ENCODE measurements at places on chromosomes 12 and 14.

DNA sequence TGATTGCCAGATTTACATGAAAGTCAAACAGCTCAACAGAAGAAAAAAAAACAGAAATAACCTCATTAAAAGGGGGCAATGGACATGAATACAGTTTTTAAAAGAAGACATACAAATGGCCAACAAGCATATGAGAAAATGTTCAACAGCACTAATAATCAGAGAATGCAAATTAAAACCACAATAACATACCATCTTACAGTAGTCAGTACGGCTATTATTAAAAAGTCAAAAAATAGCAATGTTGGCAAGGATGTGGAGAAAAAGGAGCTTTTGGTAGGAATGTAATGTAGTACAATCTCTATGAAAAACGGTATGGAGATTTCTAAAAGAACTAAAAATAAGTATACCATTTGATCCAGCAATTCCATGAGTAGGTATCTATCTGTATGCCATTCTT lies 272.1 kb downstream of the CEP128 start:
- DNase-seq, result no peak

DNA sequence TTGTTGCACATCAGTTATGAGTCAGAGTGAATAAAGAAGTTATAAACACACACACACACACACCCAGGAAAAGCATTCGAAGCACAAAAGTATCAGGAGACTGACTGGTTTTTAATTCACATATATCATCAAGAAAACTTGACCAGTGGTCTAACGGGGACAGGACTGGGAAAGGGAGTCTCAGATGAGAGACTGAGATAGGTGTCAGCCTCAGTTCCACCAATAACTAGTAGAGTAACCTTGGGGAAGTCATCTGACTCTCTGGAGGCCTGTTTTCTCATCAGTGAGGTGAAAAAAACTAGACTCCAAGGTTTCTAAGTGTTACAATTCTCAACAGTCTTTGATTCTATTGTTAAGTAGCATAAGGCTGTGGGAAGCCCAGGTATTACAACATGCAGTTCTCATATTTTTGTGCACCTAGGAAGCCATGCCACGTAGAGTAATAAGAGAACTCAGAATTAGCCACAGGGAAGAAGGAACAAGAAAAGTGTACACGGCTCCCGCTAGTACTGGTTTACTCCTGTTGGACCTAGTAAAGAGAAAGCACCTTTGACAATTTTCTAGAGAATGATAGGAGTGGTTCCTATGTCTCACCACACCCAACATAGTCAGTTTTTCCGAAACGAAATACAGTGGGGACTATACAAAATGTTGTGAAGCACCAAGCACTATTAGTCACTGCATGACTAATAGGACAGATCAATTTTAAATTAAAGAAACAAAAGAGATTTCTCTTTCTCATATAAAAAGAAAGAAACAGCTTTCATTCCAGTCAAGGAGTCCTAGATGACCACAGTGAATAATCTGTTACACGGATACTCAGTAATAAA lies 5.0 kb downstream of the PPTC7 start:
- DNase-seq, result no peak

DNA sequence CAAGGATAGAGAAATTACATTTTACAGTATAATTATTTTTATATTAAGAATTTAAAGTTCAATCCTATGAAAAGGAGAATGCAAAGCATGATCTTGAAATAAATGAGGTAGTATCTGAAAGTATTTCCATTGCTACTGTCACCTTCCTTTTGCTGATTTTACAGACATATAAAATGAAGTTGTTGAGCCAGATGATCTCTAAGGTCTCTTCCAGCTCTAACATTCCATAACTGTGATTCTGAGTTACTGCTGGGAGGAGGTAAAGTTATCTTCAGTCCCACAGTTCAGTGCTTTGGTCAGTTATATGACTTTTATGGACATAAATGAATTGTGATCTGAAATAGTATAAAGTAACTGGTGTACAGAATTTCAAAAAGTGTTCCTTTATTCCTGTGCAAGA lies 52.8 kb downstream of the SLC38A6 start:
- no peak for DNase-seq

DNA sequence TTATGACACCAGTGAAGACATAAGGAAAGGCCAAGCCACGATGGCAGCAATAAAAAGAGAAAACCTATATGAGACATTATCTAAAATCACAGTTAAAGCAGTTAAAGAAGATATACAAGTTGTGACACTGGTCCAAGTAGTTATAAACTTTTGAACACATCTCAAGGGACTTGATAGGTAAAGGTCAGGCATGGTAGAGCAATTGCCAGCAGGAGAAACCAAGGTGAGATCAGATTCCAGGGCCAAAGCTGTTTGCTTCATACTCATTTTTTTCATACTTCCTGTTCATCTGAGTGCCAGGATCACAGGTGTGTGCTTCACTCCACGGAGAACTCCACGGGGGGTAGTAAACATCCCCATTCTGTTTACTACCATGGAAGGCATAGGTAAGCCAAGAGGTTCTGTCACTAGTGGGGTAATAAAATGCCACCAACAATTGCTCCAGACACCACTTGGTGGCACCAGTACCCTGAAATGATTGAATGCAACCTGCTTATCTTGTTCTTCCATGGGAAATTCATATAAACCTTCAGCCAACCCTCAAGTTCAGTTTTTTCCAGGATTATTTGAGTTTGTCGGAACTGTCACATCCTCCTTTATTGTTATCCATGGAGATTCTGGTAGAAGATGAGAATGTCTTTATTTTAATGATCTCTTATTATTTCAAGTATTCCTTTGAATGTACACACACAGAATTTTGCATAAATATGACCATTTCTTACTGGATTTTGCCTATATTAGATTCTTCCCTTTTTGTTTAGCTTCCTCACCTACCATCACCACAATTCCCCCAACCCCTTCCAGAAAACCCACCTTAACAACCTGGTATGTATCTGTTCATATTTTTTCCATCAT lies 59.2 kb upstream of the TSPAN8 start:
- peak; percentile 22 for DNase-seq

DNA sequence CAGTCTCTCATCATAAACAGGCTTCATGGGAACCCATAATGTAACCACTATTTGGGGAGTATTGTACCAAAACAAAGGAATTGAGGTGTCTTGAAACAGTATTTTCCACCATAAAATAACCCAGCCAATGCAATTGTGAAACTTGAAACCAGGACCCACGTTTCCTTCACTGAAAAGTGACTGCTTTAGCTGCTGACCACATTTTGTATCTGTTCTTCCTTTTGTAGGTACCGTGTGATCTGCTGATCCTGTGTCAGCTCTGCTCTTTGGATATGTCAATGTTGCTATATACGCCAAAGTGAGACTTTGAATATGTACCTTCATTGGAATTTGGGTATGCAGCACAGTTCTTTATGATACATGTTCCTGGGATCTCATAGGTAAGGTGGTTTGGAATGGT lies 95.1 kb upstream of the CNTN1 start:
- DNase-seq, result no peak

DNA sequence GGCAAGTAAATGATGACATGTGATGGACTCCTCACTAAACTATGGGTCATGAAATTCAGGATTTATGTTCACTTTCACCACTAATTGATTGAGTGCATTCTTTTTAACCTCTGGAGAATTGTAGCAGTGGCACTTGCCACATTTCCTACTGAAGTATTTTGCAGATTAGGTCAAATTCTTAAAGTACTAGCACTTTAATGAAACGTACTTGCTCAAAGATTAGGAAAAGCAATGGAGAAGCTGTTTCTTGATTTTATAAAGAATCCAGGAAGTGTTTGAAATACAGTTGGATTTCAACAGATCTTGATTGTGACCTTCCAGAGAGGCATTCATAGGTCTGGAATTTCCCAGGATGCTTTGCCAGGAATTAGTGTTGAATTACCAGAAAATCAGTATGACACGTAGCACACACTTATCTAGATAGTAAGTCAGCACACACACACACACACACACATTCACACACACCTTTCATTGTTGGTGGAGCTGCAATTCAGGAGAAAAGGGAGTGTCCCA lies 162.6 kb downstream of the MYRFL start:
- DNase-seq, result peak; percentile 59

GRCh38 chr12:4280351-4281163 lies 7.0 kb downstream of the CCND2 start:
- DNase-seq, result peak; percentile 73

GRCh38 chr12:5803532-5803931 lies 141.5 kb downstream of the ANO2 start:
- no peak for DNase-seq

- DNase-seq, result no peak
These were observed 136.4 kb downstream of the PHLDA1 start for GRCh38 chr12:75894965-75895754.

DNA sequence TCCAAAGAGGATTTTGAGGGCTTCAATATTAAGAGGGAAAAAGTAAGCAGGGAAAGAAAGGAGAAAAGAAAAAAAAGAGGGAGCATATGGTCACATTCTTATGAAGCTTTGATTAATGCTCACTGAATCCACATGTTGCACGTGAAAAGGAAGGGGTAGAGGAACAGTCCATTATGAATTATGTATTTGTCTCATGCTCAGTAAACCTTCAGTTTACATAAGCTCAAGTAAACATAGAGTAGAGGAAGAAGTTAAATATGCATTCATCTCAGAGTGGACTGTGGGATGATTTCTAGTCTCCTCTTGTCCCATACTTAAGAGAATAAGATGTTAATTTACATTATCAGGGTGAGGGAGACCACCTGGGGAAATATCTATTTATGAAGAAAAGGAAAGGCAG lies 334.5 kb downstream of the IPO8 start:
- DNase-seq, result no peak

- DNase-seq, result no peak
These were observed 119.1 kb downstream of the ITPR2 start for GRCh38 chr12:26713885-26714383.

GRCh38 chr12:52918351-52918750 lies 13.5 kb upstream of the KRT8 start:
- DNase-seq, result no peak

GRCh38 chr12:88509851-88510250 lies 70.4 kb downstream of the KITLG start:
- DNase-seq, result no peak

GRCh38 chr14:30874999-30875787 lies 834 bp downstream of the COCH start:
- DNase-seq, result peak; percentile 14

DNA sequence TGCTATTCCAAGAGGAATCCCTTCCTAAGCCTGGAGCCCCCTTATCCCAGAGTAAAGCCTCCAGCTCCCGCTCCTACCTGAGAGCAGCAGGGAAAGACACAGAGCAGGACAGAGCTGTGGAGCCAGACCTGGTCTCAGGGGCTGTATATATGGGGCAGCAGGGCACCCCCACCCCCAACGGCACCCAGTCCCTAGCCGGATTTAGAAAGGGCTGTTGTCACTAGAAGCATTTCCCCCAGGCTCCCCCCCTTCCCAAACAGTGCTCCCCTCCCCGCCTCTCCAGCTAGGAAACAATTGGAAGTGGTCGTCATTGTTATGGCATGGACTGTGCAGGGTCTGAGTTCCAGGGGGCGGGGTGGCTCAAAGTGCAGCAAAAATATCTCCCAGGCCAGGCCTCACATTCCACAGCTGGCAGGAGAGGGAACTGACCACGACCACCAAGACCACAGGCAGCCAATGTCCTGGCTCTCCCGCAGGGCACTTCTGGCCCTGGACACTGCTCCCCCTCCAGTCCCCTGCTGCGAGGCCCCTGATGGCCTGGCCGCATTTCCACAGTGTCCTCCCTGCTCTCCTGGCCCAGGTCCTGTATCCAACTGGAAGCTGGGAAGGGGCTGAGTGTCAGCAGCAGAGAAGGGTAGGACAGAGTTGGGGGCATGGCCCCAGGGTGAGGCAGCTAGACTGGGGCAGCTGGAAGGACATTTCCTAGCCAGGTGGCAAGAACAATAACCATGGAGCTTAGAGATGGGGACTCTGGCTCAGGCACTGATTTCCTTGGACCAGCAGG lies at the start of gene MYH7:
Gene MYH7 (minus strand): TSS at position 118 of the 784 bp plus-strand sequence. CDS start 1,928 bp downstream, outside the sequence.
- peak; percentile 6 for DNase-seq

DNA sequence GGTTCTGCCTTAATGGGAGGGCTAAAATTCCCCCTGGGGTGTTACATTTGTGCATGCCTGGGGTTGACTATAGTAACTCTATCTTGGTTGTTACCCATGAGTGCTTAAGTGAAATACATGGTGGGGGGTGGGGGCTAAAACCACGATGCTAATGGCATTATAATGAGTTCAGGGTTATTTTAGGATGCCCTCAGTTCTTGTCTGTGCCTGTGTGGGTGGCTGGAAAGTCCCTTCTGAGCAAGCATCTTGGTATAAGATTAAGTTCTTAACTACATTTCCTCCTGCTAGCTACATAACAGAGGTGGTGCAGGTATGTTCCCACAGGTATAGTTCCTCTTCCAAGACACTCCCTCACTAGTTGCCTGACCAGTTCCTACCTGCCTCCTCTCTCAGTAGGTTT lies 822.3 kb downstream of the LRFN5 start:
- no peak for DNase-seq

- no peak for DNase-seq
These were observed 96.5 kb downstream of the DUSP16 start for GRCh38 chr12:12466157-12466556.

- no peak for DNase-seq
These were observed 441.0 kb downstream of the FUT8 start for GRCh38 chr14:65853407-65853955.

DNA sequence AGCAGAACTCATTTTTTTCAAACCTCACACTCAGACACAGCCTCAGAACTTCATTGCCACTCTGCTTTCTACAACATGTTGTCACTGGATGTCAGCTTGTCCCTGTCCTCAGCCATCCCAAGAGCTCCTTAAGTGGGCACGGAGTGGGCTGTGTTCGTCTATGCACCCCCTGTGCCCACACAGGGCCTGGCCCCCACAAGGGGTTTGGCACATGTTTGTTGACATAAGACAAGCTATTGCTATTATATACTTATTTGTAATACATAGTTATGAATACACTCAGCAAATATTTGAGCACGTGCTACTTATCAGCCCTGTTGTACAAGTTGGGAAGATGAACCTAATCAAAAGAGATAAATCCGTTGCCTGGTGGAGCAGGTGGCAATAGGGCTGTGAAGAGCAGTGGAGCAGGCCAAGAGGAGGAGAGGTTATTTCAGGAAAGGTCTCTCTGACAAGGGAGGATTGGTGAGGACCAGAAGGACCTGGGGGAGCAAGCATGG lies 4.3 kb upstream of the BDKRB1 start:
- no peak for DNase-seq

GRCh38 chr12:44972746-44973421 lies 78.0 kb downstream of the DBX2 start:
- no peak for DNase-seq

DNA sequence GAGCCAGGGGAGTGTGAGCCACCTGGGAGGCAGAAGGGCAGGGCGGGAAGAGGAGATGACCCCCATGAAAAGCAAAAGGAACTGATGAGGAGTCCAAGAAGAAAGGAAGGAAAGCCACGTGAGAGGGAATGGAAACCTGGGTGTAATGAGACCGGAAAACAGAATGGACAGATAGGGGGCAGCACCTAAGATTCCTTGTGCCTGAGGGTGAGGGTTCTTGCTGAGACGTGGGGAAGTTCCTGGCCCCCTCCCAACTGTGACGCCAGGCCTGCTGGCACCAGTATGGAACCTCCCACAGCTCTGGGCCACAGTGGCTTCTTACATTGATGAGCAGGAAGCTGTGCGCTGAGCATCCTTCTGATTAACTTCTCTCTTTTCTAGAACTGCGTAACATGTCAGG lies 30.8 kb downstream of the TTC7B start:
- peak; percentile 58 for DNase-seq

- no peak for DNase-seq
These were observed 2.1 kb upstream of the KRT72 start for GRCh38 chr12:52603314-52603713.

GRCh38 chr12:67202011-67202677 lies 67.0 kb upstream of the CAND1 start:
- DNase-seq, result no peak

GRCh38 chr12:26293612-26294011 lies 98.2 kb downstream of the SSPN start:
- DNase-seq, result no peak

Data from pancreas (tissue), 10 donors.